CD8-positive, alpha-beta memory T cell (primary cell): ENCODE measurements at places on chromosomes 2 and 18. TPM values are rescaled to one million over a fixed set of nuclear protein-coding genes. Genes with fewer than 3 reads are reported as not detected.
A peak's percentile ranks its signal among the peaks of the same experiment; 100 is the strongest.

GRCh38 chr18:36814994-36815393 lies 13.8 kb downstream of the TPGS2 start:
- DNase-seq = no peak

- DNase-seq = no peak
Observed at GRCh38 chr2:238956676-238957075, 108.8 kb downstream of the TWIST2 start.

- DNase-seq = no peak
Observed at GRCh38 chr18:26794230-26795101, 71.0 kb downstream of the AQP4 start.

- DNase-seq = peak; percentile 53
Observed at GRCh38 chr2:239035361-239035814, 187.5 kb downstream of the TWIST2 start.

DNA sequence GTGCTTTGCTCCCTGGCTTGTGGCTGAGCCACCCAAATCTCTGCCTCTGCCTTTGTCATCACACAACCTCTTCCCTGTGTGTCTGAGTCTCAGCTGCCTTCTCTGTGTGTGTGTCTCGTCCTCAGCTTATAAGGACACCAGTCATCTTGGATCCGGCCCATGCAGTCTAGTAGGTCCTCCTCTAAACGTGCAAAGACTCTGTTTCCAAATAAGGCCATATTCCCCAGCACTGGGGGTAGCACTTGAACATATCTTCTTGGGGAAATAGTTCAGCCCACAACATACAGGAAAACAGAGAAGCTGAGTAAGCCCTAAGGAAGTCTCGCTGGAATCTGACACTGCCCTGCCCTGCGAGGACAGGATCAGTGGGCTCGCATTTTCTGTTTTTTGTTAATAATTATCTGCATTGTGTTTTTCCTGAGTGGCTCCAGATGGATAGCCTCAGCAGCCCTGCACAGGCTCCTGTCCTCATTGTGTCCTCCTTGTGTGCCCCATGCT lies 42.1 kb downstream of the MTCL1 start:
- no peak for DNase-seq

- DNase-seq = no peak
Observed at GRCh38 chr2:106296182-106296815, 102.2 kb upstream of the UXS1 start.

DNA sequence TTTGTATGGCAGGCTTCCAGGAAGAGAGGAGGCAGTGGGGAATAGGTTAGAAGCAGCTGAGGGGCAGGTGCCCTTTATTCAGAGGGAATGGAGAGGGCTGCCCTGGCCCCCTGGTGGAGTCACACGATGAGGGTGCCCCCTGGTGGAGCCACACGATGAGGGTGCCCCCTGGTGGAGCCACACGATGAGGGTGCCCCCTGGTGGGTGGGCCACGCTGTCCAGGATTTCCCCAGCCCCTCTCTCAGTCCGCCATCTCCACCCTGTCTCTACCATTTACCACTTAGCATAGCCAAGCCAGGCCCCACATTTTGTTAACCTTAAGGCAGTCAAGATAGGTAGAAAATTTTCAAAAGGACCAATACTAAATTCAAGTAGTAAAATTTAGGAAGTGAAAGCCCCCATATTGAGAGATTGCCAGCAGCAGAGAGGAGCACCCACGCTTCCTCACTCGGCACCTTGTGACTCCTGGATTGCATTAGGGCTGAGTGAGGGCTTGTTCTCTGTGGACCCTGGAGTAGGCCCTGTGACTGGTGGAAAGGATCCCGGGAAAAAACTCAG lies 10.4 kb upstream of the FAM228A start:
- peak; percentile 9 for DNase-seq

- DNase-seq = no peak
Observed at GRCh38 chr18:54769526-54770464, 58.5 kb upstream of the RAB27B start.

DNA sequence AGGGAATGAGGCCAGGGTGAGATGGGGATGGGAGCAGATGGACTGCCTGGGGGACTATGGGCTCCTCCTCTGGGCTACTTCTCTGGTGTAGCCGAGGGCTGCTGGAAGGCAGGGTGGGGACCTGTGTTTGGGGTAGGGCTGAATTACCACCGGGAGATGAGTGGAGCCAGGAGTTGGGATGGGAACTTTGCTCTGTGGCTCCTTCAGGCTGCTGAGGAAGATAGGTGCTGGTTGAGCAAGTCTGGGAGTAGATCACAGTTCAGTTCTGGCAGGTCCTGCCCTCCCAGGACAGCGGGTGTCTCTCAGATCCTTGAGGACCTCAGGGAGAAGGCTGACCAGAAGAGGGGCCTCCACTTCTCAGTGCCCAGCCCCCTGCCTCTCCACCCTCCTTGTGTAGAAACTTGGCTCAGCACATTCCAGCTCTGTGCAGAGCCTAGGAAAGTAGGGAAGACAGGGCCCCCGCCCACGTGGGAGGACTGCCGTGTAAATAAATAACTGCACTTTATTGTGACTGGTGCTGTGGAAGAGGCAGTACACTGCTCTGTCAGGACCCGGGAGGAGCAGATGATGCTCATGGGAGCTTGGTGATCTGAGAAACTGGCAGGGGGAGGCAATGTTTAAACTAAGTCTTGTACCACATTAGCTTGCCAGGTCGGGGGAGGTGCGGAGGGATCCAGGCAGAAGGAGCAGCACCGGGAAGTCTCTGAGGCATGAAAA lies 15.3 kb downstream of the TET3 start:
- no peak for DNase-seq

DNA sequence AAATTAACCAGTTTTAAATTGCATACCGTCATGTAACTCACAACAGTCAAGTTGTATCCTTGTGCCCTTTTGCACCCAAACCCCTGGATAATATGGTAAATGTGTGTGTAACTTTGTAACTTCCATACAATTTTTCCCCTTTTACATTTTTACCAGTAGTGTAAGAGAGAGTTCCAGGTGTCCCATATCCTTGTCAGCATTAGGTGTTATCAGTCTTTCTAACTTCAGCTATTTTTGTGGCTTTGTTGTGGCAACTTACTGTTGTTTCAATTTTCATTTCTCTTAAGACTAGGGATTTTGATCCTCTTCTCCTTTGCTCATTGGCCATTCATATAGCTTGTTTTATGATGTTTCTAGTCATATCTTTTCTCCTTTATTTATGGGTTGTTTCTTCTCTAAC lies 94.6 kb downstream of the LCLAT1 start:
- no peak for DNase-seq

- no peak for DNase-seq
Observed at GRCh38 chr2:14072338-14072737, 560.2 kb upstream of the LRATD1 start.

- DNase-seq = no peak
Observed at GRCh38 chr2:178205853-178206521, 11.7 kb downstream of the OSBPL6 start.

- no peak for DNase-seq
Observed at GRCh38 chr18:21702602-21703001, 2.0 kb downstream of the ABHD3 start.

- DNase-seq = no peak
Observed at GRCh38 chr2:96100893-96101304, 15.5 kb downstream of the ADRA2B start.

GRCh38 chr2:85506768-85507181 lies 32.2 kb upstream of the MAT2A start:
- DNase-seq = no peak

DNA sequence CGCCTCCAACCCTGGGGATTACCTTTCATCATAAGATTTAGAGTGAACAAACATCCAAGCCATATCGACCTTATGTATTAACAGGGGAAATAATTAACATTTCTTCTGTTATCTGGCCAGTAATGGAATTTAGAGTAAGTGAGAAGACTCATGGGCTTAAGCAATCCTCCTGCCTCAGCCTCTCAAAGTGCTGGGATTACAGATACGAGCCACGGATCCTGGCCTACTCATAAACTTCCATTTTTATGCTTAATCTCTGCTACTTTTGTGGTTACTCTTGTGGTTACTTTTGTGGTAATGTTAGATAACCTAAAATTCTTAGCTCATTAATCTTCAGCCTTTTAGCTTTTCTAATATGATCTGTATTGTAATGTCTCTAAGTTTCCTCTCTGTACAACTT lies 159.3 kb upstream of the SLC8A1 start:
- no peak for DNase-seq

DNA sequence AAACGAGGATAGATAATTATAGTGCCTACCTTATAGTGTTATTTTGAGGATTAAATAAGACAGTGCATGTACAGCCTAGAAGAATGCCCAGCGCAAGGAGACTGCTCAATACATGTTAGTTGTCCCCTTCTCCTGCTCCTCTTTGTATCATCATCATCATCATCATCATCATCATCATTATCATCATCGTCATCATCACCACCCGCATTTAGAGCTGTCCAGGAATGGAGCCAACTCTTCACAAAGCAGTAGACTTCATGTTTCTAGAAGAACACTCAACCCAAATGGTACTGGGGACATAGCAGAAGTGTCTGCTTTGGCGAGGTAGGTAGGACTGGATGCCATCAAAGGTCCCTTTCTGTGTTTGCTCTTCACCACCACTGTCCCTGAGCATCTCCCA lies 116.0 kb downstream of the TRIM43 start:
- no peak for DNase-seq

- peak; percentile 21 for DNase-seq
Observed at GRCh38 chr2:102473020-102473419, at the start of gene SLC9A4. TSS of gene SLC9A4 (plus strand) at chr2:102473226. CDS start at chr2:102473760, 534 bp downstream.

HJURP gene
- not detected for polyA plus RNA-seq

WDR33 gene
- polyA plus RNA-seq = 51.6 TPM

DSG3 gene
- not detected for polyA plus RNA-seq

PLGLB2 gene
- polyA plus RNA-seq = not detected

C2orf80 gene
- polyA plus RNA-seq = not detected

CCDC121 gene
- polyA plus RNA-seq = 0.62 TPM

PAIP2B gene
- polyA plus RNA-seq = 2.2 TPM

TXNDC2 gene
- polyA plus RNA-seq = not detected

VSNL1 gene
- polyA plus RNA-seq = not detected
